Fibroblast of lung (primary cell): ENCODE measurements at places on chromosomes 1 and 21. TPM values are rescaled to one million over a fixed set of nuclear protein-coding genes. Genes with fewer than 3 reads are reported as not detected.
A peak's percentile ranks its signal among the peaks of the same experiment; 100 is the strongest.

GRCh38 chr1:184051485-184052193 is at the start of gene TSEN15:
TSEN15 (plus strand) TSS chr1:184051730; CDS start chr1:184051756, 26 bp downstream.
- peaks cover 6% of the 10 kb centered on the region for H3K4me1 ChIP-seq
- H3K36me3 ChIP-seq, result no peaks in the 10 kb centered on the region
- H3K27ac ChIP-seq, result peak within 1 kb of the TSS; percentile 75
- peak within 1 kb of the TSS; percentile 46 for H3K4me3 ChIP-seq

DNA sequence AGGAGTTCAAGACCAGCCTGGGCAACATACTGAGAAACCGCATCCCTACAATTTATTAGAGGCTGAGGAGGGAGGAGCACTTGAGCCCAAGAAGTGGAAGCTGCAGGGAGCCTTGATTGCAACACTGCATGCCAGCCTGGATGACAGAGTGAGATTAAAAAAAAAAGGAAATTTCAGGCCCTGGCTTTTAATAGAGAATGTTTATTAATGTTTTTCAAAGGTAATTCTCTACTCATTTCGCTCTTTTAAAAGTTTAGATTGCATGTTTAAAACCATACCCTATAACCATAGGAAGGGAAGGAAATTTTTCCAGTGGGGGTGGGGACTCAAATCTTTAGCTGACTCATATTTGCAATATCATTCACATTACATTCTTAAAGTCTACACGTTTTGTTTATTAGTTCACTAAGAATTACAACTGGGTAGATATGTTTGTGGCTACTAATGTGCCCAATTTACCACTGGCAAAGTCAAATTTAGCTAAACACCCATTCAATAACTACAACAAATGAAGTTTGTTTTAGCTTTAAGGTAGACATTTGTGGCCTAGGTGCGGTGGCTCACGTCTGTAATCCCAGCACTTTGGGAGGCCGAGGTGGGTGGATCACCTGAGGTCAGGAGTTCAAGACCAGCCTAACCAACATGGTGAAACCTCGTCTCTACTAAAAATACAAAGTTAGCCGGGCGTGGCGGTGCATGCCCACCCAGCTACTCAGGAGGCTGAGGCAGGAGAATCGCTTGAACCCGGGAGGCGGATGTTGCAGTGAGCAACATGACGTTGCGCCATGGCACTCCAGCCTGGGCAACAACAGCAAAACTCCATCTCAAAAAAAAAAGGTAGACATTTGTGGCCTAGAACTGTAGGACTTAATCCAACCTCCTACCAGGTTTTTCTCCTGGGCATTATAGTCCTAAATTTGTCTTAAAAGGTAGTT is 5.0 kb downstream of the KDM5B start:
- H3K36me3 ChIP-seq, result no peaks in the 10 kb centered on the region
- no peak overlapping the region for H3K27ac ChIP-seq
- peaks cover 7% of the 10 kb centered on the region for H3K4me1 ChIP-seq
- H3K27me3 ChIP-seq, result no peaks in the 10 kb centered on the region
- DNase-seq, result peak; percentile 63

DNA sequence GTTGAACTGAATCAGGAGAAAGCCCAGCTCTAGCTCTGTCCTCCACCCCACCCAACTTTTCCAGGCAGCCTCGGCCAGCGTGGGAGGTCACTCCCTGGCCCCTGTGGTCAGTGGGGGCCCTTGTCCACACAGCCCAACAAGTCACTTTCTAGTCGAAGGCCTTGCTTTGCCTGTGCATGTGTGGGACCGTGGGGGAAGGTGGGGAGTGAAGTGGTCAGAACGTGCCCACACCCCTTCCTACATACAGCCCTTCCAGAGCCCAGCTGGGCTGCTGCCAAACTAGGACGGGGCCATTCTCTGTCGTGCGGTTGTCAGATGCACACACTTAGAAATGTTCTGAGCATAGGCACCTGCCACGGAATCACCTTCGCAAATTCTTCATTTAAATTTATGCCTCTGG is 18.0 kb downstream of the FAAP20 start:
- H3K27me3 ChIP-seq, result no peaks in the 10 kb centered on the region
- H3K36me3 ChIP-seq, result no peaks in the 10 kb centered on the region
- no peak for DNase-seq
- H3K27ac ChIP-seq, result no peak overlapping the region
- no peaks in the 10 kb centered on the region for H3K4me1 ChIP-seq

- peaks cover 2% of the 10 kb centered on the region for H3K4me1 ChIP-seq
- no peak overlapping the region for H3K4me3 ChIP-seq
- no peak overlapping the region for H3K27ac ChIP-seq
- H3K27me3 ChIP-seq, result no peaks in the 10 kb centered on the region
Observed at GRCh38 chr1:97350662-97351061, 570.2 kb downstream of the DPYD start.

The EFCAB7 gene
- total RNA-seq, result 9.1 and 9.8 TPM in 2 replicates

GRCh38 chr1:114130213-114130612 is 23.5 kb downstream of the SYT6 start:
- no peak for DNase-seq
- H3K27ac ChIP-seq, result no peak overlapping the region
- no peak overlapping the region for H3K4me3 ChIP-seq
- H3K4me1 ChIP-seq, result no peaks in the 10 kb centered on the region
- H3K27me3 ChIP-seq, result peaks cover 3% of the 10 kb centered on the region
- H3K36me3 ChIP-seq, result no peaks in the 10 kb centered on the region

The VAV3 gene
- under 0.01 TPM in 1 of 2 replicates, not detected in the other for total RNA-seq

- no peaks in the 10 kb centered on the region for H3K4me1 ChIP-seq
- H3K36me3 ChIP-seq, result no peaks in the 10 kb centered on the region
- no peak for DNase-seq
- no peak overlapping the region for H3K27ac ChIP-seq
- H3K4me3 ChIP-seq, result no peak overlapping the region
Observed at GRCh38 chr21:33169359-33169758, 60.4 kb upstream of the IFNAR2 start.

DNA sequence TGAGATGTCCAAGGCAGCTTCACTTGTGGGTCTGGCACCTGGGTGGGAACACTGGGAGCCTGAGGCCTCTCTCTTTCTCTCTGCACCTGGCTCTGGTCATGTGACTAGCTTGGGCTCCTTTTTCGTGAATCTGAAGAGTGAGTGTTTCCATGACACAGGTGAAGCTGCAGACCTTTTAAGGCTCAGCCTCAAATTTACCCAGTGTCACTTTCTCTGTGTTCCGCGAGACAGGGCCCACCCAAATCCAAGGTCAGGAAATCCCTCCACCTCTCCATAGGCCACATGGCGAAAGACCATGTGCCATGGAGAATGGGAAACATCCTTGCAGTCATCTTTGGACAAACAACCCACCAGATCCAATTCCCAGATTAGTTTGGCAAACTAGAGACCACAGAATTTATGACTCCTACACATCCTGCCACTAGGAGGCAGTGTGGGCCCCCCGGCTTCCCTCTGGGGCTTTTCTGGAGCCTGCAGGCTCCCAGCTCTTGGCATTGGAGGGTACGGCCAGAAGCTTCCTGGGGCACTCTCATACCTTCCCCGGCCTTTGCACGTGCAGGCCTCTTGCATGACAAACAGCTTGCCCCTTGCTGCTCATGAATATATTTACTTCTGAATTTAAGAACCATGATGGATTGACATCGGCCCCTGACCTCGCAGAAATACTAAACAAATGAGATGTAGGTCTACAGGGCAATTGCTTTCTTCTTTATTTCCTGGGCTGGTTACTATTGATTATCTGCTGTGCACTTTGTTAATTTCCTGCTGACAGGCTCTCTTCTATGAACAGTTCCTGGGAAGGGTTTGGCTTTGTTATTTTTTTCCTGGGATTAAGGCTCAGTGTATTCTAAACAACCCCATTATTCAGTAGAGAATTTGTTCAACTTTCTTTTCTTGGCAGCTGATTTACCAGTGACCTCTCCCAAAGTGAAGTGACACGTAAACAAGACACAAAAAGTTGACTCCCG is 180.7 kb downstream of the KAZN start:
- DNase-seq, result no peak
- H3K27ac ChIP-seq, result no peak overlapping the region
- no peak overlapping the region for H3K4me3 ChIP-seq
- no peaks in the 10 kb centered on the region for H3K27me3 ChIP-seq
- H3K36me3 ChIP-seq, result no peaks in the 10 kb centered on the region
- H3K4me1 ChIP-seq, result no peaks in the 10 kb centered on the region

DNA sequence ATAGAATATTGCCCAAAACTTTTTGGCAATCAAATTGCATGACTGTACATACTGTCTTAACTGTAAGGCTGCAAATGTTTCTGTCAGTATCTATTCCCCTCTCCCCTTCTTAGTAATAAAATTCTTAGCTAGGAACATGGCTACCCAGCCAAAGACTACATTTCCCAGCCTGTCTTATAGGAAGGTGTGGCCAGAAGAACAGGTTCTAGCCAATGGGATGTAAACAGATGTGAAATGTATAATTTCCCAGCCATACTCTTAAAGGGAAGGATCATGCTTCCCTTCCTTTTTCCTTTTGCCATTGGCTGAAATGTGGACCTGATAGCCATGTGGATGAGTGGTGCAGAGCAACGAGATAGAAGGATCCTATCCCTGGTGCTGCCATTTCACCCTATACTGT is 7.0 kb upstream of the HIVEP3 start:
- no peaks in the 10 kb centered on the region for H3K36me3 ChIP-seq
- H3K4me3 ChIP-seq, result no peak overlapping the region
- no peak overlapping the region for H3K27ac ChIP-seq
- no peak for DNase-seq

The KRTAP8-1 gene
- not detected in 2 replicates for total RNA-seq

DNA sequence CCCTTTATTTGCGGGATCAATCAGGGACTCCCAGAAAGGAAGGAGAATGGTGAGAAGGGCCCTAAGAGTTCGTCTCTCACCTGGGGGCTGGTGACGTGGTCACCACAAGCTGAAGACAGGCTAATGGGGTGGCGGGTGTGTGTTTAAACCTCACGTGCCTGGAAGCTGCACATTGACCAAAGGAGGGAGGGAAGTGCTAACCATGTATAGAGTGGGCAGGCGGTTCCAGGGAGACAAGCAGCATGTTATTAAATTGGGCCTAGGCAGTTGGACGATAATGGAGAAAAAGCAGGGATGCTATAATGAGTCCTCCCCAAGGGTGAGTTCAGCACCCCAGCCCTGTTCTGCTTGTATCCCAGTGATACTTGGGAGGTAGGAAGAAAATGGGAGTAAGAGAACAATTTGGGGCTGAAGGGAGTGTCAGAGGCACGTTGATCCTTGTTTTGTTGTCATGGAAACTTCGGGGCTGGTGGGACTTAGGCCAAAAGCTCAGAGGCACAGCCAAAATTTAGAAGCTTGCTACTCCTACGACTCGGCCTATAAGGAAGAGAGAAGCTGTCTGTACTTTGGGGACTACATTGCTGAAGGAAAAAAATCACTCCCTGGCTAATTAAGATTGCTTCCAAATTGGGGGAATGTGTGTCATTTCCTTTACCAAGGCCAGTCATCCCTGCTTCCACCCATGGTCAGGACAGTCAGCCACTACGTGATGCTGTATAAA is 33.2 kb upstream of the EPHA8 start:
- DNase-seq, result peak; percentile 14

The OR14A16 gene
- total RNA-seq, result not detected in 2 replicates

DNA sequence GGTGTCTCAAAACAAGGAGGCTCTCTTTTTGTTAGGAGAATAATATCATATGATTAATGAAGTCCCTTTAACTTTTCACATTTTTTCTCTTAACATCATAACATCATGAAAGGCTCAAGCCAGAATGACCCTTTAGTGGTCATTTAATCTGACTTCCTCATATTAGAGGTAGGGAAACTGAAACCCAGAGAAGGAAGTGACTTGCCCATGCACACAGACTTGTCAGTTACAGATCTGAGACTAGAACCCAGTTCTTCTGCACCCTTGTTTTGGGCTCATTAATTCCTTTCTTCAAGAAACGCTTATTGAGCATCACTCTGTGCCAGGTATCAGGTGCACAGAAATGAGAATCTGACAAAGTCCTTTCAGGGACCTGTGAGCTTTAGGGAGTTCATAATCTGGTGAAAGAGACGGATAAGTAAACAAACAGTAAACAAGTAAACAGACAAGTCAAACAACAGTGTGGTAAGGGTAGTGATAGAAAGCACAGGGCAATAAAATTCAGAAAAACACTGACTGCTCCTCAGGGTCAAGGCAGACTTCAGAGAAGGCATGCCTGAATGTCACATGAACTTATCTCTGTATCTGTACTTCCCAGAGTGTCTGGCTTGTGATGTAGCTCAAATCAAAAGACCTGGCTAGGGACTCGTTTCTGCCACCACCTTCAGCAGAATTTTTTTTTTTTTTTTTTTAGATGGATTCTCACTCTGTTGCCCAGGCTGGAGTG is 38.3 kb upstream of the OSBPL9 start:
- H3K27ac ChIP-seq, result no peak overlapping the region
- DNase-seq, result no peak
- H3K4me1 ChIP-seq, result peaks cover 2% of the 10 kb centered on the region
- H3K4me3 ChIP-seq, result no peak overlapping the region
- no peaks in the 10 kb centered on the region for H3K27me3 ChIP-seq

The OR2L3 gene
- under 0.01 TPM in 1 of 2 replicates, not detected in the other for total RNA-seq

The NECAP2 gene
- 74.0 and 83.9 TPM in 2 replicates for total RNA-seq

DNA sequence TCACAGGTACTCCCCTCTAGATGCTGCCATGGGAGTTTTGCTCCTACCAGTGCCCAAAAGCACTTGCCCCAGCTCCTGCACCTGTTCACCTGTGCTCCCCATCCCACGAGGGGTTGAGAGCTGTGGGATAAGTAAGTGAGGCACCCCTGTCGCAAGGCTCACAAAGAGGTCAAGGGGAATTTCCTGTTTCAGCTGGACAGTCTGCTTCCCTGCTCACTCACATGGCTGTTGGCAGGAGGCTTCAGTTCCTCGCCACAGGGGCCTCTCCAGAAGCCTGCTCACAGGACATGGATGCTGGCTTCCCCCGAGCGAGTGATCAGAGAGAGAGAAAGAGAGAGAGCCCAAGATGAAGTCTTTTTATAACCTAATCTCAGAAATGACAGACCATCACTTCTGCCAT is 8.7 kb upstream of the NCMAP start:
- H3K36me3 ChIP-seq, result no peaks in the 10 kb centered on the region
- no peak overlapping the region for H3K27ac ChIP-seq
- H3K4me3 ChIP-seq, result no peak overlapping the region
- H3K27me3 ChIP-seq, result peaks cover 7% of the 10 kb centered on the region

DNA sequence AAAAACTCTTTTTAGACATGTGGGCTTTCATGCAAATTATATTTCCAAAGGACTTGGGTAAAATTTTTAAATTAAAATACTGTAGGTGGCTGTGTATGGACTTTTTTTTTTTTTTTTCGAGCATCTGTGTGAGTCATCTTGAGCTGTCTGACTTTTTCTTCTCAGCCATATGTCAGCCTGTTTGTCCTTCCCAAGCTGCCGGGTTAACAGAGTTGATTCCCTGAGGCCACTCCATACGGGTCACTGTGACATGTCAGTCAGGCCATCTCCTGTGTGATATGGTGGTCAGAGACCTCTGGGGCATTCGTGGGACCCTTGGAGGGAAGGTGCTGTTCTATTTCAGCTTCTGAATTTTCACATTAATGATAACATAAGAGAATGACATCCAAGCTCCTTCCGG is 148.3 kb downstream of the KCNJ6 start:
- H3K27ac ChIP-seq, result no peak overlapping the region
- DNase-seq, result peak; percentile 36
- no peaks in the 10 kb centered on the region for H3K4me1 ChIP-seq
- H3K27me3 ChIP-seq, result no peaks in the 10 kb centered on the region
- no peak overlapping the region for H3K4me3 ChIP-seq
- no peaks in the 10 kb centered on the region for H3K36me3 ChIP-seq

GRCh38 chr21:38384675-38385426 is 113.4 kb downstream of the ERG start:
- no peak for DNase-seq
- no peak overlapping the region for H3K4me3 ChIP-seq
- no peaks in the 10 kb centered on the region for H3K27me3 ChIP-seq
- H3K36me3 ChIP-seq, result no peaks in the 10 kb centered on the region

The OLIG2 gene
- not detected in 2 replicates for total RNA-seq
